Pons (tissue), 1 donor: ENCODE measurements at places on chromosomes 1 and 21.
A peak's percentile ranks its signal among the peaks of the same experiment; 100 is the strongest.

- no peak for DNase-seq
These were observed 109.6 kb downstream of the PLPP3 start for GRCh38 chr1:56469640-56470371.

- no peak for DNase-seq
These were observed 42.4 kb downstream of the SKI start for GRCh38 chr1:2270260-2271100.

- no peak for DNase-seq
These were observed 1.6 kb upstream of the IRF6 start for GRCh38 chr1:209807509-209807908.

- no peak for DNase-seq
These were observed 143.2 kb downstream of the PTPRU start for GRCh38 chr1:29379443-29380073.

DNA sequence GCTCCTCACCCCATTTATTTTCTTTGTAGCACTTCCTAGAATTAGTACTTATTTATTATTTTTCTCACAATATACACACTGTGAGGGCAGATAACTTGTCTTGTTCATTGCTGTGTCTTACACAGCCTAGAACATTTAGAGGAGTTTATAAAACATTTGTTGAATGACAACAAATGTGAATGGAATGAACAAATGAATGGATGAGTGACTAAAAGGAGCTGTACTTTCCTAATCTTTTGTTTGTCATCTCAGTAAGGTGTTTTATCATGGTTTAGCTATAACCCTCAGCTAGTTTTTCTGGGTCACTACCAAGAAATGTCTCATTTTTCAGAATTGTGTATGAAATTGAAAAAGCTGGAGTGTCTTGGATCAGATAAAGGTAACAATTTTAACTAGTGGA lies 239.3 kb upstream of the KCNK2 start:
- DNase-seq = no peak

GRCh38 chr1:6489799-6490180 lies 1.7 kb downstream of the PLEKHG5 start:
- no peak for DNase-seq

DNA sequence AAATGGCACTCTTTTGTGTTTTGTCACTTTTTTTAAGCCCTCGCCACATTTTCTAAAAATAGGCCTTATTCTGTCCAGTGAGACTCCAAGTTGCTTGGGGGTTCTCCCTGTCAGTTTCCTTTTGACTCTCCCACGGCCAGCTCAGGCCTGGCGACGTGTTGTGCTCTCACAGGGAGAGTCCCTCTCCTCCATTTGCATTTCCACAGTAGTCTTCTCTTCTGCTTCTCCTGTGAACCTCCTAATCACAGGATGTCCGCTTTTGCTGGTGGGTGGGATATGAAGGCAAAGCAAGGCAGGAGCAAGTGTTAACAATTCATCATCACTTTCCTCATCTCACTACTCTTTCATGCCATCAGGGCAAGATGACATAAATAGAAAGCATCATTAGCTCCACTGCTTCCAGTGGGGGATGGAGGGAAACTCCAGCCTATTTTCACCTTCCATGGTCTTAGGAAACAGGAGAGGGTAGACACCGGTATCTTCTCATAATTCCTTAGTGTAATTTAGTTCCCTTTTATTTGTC lies 99.8 kb downstream of the INTS7 start:
- peak; percentile 47 for DNase-seq

DNA sequence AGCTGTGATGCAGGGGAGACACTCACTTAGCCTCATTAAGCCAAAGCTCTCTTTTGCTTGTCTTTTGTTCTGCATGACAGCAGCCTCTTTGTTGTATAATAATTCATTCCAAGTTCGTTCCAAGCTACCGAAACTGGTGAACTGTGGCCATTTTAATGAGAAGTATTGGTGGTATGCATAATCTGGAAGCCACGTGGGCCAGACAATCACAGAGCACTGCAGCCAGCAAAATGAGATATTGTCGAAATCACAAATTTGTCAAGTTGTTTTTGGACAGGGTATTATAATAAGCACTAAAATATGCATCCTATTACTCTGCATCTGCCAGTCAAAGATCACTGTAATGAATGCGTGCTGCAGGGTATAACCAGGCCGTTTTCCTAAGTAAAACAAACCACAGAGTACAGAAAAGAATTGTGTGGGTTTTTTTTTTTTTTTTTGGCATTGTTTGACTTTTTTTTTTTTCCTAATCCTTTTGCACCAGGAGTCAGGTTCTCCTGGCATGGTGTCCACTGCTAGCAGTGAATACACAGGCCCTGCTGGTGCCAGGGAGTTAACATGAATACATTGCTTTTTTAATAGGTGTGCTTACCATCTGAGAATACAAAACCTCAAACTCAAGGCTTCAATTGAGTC lies 423.9 kb downstream of the PTBP2 start:
- DNase-seq = peak; percentile 99

DNA sequence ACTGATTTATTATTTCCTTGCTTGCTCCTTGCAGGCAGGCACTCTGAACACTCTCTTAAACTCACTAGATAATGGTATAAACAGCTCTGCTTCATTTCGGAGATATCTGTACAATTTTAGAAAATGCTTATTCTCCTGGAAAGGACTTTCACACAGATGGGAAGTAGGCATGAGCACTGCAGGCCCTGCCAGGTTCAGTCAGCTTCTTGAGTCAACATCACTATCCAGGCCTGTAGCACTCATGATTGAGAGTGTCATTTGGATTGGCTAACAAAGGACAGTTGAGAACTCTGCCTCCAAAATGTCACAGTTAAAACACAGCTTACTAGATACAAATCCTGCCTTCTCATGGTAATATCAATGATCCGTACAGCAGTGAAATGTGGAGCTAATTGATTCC lies 181.9 kb downstream of the CYYR1 start:
- peak; percentile 11 for DNase-seq

DNA sequence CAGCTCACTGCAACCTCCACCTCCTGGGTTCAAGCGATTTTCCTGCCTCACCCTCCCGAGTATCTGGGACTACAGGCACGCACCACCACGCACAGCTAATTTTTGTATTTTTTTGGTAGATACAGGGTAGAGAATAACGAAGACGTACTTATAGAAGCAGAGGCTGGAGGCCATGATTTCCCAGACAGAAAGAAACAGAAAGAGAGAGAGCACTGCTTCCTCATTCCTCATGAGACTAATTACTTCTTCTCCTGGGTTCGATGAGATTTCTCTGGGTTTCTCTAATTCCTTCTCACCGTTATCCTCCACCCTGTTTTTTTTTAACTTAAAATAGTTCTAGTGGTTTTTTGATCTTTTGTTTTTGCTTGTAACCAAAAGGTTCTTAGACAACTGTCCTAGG lies 23.4 kb upstream of the PTP4A2 start:
- no peak for DNase-seq

- DNase-seq = no peak
These were observed 36.2 kb downstream of the UBE2G2 start for GRCh38 chr21:44765231-44766013.

GRCh38 chr1:212288615-212289014 lies 3.4 kb downstream of the PPP2R5A start:
- DNase-seq = no peak

GRCh38 chr1:1178794-1179331 lies 5.2 kb downstream of the TTLL10 start:
- DNase-seq = no peak

- DNase-seq = peak; percentile 12
These were observed 602 bp upstream of the RIMKLA start for GRCh38 chr1:42379794-42380585.

DNA sequence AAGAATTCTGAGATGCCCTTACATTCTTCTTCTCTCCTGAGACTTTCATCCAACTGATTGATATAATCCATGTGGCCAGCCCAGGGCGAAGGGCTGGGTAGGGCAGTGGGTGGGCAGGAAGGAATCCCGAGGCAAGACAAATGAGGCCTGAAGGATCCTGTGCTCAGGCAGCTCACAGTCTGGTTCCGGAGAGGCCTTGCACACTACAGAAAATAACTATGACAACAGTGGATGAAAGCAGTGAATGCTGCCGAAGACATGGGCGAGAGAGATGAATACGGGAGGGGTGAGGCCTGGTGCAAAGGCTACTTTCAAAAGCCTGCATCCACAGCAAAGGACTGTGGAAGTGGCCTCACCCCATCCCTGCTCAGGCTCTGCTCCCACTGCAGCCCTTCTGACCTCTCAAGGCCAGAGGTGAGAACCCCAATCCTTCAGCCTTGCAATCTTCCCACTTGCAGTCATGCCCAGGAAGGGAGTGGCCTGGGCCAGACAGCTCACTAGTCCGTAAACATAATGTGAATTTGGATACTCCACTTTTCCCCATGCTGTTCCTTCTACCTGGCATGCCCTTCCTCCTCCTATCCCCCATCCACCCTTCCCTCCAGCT lies 183.7 kb upstream of the EDN2 start:
- DNase-seq = no peak

GRCh38 chr1:165539908-165540307 lies 3.9 kb upstream of the LRRC52 start:
- DNase-seq = no peak

DNA sequence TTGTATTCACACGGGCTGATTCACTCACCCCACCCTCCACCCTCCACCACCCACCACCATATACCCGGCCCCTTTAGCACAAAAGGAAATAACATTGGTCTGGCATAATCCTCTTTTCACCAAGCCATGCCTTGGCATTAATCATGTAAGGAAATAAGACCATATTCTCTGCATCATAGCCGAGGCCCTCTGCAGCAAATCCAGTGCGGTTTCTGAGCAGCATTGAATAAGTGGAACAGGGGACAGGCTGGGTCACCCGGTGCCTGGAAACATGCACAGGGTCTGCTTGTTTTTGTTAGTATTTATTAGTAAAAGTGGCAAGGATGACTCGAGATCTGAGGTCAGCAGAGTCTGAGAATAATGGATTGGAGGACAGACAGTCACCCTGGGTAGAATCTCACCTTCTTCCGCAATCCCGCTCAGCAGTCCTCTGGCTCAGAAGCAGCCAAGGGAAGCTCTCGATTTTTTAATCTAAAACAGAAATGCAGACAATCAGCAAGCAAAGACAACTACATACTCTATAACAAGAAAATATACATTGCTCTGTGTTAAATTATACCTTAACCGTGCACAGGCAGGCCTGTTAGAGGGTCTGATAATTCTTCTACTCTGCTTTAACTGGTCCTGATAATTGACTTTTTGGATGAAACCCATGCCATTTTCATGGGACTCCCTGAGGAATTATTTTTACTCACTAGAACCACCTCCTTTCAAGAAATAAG lies 52.4 kb upstream of the CDC42BPA start:
- no peak for DNase-seq

GRCh38 chr21:46634966-46635323 lies 529 bp upstream of the PRMT2 start:
- peak; percentile 93 for DNase-seq

- DNase-seq = peak; percentile 42
These were observed 67.2 kb downstream of the SLC35A3 start for GRCh38 chr1:100036718-100037655.

GRCh38 chr1:29583727-29584126 lies 347.4 kb downstream of the PTPRU start:
- DNase-seq = no peak

DNA sequence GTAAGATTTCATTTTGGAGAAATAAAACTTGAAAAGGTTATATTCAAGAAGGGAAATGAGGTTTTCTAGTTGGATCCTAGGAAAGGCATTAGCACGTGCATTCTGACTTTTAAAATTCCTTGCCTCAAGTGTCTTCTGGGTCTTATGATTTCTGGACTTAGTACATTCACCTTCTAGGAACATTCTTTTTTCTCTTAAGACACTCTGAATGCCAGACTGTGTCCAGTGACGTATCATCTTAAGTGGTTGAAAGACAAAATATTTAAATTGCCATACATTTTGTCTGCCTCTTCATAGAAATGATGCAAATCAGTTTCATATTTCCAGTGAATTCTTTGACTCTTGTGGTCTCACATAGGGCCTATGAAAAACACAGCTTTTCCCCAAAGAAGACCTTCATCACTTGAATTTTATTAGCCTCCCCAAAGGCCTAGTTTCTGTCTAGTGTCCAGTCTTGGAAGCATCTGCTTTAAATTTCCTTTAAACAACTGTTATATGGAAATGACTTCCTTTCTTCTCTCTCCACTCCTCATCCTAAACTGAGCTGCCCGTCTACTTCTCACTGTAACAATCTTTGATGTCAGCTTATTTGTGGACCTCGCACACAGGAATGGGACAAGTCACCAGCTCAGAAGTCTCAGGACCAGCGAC lies 187.2 kb downstream of the HLX start:
- DNase-seq = no peak

GRCh38 chr1:193033610-193034009 lies 25.6 kb downstream of the UCHL5 start:
- DNase-seq = no peak

DNA sequence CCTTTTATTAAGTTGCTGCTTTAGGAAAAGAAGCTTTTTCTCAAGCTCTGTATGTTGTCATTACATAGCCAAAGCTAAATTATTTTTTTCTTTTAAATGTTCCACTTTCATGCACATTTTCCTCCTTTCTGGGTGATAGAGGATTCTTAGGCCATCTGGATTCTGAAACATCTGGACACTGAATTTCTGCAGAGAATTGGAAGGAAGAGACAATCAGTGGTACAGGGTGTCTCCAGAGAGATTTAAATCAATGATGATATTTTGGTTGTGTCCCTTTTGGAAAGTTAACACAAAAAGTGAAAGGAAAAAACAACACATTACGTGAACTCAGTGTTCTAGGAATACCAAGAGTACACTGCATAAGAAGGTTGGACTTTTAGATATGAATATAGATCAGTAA lies 211.4 kb upstream of the PKN2 start:
- no peak for DNase-seq

GRCh38 chr1:145828367-145829026 lies 4.5 kb downstream of the POLR3C start:
- no peak for DNase-seq

GRCh38 chr21:17711896-17712295 lies 99.2 kb upstream of the BTG3 start:
- no peak for DNase-seq

GRCh38 chr1:51418384-51418959 lies 88.1 kb upstream of the TTC39A start:
- DNase-seq = no peak

DNA sequence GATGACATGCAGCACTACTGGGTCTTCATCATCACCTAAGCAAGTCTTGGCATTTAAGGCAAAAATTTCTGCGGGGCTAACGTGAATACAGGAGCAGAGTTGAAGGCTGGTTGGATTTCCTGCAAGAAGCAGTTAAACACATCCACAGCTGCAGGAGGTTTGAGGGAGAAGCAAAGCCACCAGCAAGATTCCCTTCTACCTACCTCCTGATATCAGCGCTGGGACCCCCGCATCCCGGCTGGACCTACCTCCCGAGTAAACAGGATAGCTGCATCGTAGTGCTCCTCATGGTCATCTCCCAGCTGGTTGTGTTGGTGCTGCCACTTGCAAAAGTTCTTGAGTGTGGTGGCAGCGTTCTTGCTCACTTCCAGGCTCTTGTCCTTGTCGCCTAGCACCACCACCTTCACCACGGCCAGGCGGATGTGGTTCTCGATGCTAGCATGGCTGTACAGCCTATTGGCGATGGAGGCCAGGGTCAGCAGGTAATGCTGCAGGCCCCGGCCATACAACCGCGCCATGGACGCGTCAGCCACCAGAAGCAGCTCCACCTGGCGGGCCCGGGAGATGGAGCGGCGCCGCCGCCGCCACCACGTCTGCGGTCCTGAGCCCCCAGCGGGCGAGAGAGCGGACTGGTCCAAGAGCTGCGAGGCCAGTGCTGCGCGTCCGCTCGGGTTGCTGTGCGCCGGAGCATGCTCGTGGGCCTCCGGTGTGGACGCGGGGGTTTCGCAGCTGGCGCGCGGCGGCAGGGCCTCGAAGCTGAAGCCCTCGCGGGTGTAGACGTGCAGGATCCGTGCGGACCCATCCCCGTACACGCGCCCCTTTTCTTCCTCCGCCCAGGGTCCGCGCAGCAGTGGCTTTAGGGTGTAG lies 1.6 kb downstream of the ADAMTS5 start:
- DNase-seq = no peak
